ENCODE measurements at places on chromosomes 7 and 10.

DNA sequence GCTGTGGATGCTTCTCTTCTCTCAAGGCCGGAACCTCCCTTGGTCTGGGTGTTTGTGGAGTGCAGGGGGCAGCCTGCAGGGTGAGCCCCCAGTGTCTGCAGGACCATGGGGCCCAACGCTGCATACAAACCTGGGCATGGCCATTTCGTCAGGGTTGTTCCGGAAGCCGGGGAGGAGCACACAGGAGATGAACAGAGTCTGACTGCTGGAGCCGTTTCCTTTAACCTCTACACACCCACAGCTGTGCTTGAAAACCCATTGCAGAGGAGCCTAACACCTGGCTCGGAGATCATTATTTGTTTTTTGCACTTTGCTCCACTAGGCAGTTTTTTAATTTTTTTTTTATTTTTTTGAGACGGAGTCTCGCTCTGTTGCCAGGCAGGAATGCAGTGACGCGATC, 167.6 kb upstream of the INSYN2A start:
- DNase-seq, result no peak

DNA sequence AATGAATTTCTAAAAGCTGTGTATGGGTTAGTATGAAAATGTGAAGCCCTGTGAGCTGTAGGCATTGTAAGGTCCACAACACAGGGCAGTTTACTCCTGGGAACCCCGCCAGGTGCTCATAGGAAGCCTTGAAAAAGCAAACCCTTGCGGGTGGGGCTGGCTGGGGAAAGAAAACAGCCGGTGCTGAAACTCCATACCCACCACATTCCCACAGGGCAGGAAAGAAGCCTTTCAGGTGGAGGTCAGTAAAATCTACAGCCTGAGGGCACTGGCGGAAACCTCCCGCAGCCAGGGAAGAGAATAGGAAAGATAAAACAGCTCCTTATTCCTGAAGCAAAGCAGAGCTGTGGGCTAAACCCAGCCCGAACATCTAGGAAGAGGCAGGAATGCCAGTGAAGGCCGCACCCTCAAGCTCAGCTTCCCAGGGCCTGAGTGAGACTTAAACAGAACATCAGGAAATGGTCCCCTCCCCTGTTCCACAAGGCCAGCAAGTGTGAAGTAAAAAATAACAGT, 34.7 kb downstream of the PODXL start:
- DNase-seq, result no peak

DNA sequence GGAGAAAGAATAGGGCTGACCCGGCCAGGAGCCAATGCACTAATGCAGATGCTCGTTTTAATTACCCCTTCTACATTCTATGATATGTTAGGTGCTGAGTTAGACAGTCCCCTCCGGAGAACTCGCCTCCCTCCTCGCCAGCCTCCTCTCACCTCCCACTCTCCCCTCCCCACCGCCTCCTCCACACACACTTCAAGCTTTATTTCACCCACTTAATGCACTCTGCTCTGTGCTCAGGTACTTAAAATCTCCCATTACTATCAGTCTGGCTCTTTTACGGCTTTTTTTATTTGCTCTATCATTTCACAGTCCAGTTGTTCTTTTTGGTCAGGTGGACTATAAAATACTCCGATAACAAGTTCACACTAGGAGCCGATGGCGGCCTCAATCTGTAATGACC, 231.6 kb downstream of the TEX36 start:
- DNase-seq, result no peak

DNA sequence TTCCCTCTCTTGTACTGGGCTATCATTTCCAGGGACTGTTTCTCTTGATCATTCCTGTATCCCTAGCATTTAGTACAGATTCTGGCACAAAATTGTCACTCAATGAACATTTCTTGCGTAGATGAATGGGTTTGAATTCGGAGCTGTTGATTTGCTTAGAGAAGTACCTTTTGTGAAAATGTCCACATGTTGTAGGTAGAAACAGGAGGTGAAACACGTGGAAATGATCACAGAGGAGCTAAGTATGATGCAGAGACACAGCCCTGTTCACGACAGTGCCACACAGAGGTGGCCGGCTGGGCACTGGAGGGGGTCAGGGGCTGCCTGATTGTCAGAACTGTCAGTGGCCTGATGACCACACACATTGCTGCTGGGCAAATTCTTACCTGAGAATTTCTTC, 196.1 kb upstream of the PRKCQ start:
- DNase-seq, result no peak

DNA sequence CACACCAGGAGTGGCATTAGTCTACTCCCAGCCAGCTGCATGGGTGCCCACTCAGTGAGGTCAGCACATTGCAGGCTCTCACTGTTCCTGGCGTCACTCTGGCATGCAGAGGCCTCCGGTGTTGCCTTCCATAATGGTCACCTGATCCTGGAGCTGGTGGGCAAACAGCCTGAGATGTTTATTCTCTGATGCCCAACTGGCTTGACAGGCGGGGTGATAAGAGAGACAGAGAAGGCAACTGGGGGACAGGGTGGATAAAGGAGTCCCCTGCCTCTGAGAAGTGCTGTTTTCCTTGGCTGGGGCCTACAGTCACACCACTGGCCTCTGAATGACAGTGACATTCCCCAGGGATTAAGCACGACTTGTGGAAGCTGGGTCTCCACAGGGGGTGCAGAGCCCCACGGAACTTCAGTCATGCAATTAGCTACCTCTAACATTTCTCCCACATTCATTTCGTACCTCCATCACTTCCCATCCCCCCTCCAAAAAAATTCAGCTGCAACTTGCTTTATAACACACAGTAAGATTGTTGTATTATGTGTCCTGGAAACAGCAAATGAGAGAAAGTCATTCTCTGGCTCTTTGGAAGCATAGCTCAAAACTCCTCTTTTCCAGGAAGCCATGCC, 7.1 kb upstream of the RBM20 start:
- no peak for DNase-seq

DNA sequence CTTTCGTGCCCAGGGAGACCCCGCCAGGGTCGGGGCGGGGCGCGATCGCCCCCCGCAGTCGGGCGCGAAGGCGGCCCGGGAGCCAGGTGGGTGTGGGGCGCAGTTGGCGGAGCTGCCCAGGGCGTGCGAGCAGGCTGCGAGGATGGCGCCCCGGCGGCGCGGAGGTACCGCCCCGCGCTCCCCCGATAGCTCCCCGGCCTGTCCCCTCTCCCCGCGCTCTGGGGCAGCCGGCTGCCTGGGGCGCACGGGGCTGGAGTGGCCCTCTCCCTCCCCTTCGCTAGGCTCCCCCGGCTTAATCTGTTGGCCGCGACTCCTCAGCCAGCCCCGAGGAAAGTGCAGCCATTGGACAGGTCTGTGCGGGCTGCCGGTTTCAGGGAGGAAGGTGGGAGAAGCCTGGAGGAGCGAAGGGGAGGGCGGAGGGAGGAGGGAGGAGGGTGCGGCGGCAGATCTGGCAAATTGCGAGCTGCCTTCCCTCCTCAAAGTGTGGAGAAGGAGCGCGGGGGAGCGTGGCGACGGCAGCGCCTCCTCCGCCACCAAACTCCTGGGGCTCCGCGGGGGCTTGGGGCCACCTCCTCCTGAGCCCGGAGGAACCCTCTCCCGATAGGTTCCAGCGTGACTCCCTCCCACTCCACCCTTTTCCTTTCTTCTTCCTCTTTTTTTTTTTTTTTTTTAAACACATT, 361 bp upstream of the PLXDC2 start:
- peak; percentile 1 for DNase-seq

DNA sequence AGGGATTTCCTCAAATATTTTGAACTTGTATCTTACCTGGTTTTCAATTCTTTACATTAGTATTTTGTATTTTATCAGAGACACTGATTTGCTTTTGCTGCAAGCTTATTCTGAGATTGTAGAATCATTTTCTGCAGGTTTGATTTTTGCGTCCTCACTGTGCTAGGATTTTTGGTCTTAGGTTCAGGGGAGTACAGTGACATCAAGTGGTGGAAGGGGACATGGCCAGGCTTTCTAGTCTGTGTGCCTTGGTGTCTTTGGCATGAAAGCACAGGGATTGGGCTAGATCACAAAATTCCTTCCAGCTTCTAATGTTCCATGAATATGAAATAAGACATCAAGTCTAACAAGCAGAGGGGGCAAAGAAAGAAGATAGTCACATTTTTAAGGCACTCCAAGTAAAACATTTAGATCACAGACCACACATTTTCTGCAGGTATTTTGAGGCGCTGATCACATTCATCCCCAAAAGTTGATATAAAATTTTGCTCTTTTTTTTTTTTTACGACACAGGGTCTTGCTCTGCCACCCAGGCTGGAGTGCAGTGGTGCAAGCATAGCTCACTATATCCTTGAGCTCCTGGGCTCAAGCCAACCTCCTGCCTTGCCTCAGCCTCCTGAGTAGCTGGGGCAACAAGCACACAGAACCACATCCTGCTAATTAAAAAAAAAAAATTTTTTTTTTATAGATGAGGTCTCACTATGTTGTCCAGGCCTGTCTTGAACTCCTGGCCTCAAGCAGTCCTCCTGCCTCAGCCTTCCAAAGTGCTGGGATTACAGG, 124.4 kb downstream of the PON1 start:
- DNase-seq, result no peak

GRCh38 chr7:122013630-122014029, 130.4 kb downstream of the AASS start:
- DNase-seq, result no peak

DNA sequence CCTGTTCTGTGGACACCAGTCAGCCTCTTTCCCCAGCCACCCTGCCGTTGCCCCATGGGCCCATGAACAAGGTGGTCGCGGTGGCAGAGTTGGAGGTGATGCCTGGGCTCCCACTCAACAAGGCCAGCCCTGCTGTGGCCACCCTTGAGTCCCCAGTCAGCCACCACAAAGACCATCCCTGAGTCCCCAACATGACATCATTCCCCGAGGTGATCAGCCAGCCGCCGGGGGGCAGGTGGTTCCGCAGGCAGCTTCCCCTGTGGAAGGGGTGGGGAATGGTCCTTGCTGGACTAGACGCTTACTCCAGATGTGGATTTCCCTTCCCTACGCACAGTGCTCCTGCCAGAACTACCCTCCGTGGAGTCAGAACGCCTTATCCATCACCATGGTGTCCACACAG, 271.7 kb downstream of the PTPRN2 start:
- no peak for DNase-seq

DNA sequence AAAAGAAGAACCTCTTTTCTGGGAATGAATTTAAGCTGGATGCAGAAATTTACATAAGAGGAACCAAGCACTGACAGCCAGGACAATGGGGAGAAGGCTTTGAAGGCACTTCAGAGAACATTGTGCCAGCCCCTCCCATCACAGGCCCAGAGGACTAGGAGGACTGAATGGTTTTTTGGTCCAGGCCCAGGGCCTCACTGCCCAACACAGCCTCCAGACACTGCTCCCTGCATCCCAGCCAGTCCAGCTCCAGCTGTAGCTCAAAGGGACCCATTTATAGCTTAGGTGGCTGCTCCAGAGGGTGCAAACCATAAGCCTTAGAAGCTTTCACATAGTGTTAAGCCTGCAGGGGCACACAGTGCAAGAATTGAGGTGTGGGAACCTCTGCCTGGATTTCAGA, 142.1 kb downstream of the DPY19L1 start:
- DNase-seq, result no peak

DNA sequence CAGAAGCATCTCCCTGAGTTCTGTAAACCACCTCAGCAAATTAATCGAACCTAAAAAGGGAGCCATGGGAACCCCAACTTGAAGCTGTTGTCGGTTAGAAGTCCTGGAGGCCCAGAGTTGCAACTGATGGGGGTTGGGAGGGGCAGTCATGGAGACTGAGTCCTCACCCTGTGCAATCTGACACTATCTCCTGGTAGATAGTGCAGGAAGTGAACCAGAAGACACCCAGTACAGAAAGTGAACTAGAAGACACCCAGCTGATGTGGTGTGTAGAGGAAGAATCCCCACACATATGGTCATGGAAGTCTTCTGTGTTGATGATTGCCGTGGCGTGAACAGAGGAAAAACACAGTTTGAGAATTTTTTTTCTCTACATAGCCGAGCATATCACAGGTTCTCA, 58.8 kb upstream of the SRRM3 start:
- DNase-seq, result no peak

DNA sequence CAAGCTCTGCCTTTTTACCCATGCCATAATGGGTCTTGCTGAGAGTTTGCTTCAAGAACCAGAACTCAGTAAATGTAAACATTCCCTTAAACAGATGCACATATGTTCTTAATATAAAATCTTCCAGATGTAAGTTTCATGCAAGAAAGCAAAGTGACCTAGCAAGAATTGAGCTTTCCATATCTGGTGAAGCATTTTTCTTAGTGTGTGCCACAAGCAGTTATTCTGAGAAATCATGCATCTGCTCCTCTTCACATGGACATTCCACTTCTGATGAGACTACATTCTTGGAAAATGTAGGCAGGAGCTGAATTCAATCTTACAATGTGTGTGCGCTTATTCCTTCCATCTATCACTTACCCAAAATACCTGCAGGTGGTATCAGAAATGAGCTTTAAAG, 227.8 kb upstream of the LRRTM3 start:
- DNase-seq, result no peak

- no peak for DNase-seq
Observed at GRCh38 chr10:30454744-30455510, 20.9 kb downstream of the MAP3K8 start.

DNA sequence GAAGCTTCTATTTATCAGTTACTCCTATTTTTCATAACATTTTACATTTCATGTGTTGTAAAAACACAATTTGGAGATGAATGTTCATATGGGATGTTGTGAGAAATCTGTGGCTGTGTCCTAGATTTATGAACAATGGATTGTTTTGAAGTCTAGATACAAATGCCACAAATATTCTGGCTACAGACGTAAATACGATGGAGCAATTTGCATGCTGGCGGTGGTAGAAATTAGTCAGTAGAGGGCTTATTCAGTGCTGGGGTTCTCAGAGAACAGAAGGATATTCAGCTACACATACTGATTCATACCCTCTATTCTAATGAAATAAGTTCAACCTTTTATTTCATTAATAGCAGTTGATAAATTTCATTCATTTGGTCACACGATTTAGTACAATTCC, 48.8 kb downstream of the PLPP4 start:
- DNase-seq, result no peak

DNA sequence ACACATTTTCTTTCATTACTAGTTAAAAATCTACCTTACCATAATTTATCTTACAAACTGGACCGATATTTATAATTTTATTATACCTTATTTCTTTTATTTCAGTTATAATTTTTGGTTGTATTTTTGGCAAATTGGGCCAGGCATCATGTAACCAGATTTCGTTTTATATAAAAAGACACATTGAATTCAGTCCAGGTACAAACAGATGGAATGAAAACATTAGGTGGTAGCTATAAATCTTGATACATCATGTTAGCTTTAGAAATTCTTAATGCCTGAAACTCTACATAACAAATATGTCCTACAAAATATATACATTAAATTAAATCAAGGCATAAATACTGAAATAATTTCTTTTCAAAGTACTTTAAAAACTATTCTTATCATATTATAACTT, 73.1 kb downstream of the SLC13A1 start:
- DNase-seq, result no peak

DNA sequence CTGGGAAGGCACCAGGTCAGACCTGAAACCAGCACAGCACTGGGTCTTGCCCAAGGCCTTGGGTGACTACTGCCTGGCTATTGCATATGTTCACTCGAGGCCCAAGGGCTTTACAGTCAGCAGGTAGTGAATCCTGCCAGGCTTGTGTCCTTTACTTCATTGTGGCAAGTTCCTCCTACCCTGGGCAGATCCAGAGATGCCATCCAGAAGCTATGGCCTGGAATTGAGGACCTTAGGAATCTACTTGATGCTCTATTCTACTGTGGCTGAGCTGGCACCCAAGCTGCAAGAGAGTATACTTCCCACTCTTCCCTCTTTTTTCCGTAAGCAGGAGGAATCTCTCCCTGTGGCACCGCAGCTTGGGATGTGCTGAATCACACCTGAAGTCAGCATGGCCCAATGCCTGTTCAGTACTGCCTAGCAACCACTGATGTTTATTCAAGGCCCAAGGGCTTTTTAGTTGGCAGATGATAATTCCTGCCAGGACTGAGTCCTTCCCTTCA, 246.7 kb upstream of the CTBP2 start:
- DNase-seq, result no peak

- DNase-seq, result no peak
Observed at GRCh38 chr7:65946904-65947303, 35.1 kb downstream of the GUSB start.

Measured in stimulated activated CD4-positive, alpha-beta T cell treated with anti-CD3 and anti-CD28 coated beads, Interleukin-2, amount 100 ng/mL, for 24 hours (primary cell).